ENCODE measurements at places on chromosomes 3 and 15.

DNA sequence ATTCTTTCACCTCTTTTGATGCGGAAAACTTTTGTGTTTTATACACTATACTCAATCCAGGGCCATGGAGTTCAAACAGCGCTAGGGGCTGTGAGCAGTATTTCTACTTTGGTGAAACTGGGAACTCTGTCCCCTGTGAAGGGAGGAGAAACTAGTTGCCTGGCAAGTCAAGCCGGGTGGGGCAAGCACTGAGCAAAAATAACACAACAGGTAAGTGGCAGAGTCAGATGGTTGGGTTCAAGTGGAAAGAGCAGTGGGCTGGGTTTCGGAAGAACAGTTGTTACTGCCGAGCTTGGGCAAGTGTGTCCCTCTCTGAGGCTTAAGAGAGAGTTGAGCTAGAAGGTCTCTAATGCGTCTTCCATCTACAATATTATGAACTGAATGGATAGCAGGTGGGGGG lies 59.7 kb upstream of the ROPN1 start:
- no peak for DNase-seq

DNA sequence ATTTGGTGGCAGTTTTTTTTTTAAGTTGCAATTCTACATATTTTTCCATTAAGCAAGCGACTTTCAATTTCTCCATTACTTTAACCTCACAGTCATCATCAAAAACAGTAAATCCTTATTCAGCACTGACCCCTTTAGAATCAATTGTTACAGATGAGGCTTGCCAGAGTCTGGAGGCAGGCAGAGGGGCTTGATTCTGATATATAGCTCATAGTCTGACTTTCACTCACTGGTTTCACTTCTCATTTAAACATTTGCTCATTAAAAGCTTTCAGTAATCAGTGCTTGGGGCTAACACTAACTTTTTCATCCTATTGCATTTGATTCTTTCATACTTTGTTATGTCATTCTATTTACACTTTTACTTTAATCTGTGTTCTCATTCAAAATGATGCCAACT lies 88.4 kb downstream of the PYDC2 start:
- no peak for DNase-seq

GRCh38 chr15:91919014-91919534 lies 65.6 kb downstream of the SLCO3A1 start:
- no peak for DNase-seq

- DNase-seq: no peak
Measured at GRCh38 chr3:110932567-110932966, 139.0 kb upstream of the NECTIN3 start.

GRCh38 chr3:113897373-113897777 lies 50.4 kb upstream of the ZDHHC23 start:
- no peak for DNase-seq

GRCh38 chr3:142273501-142273900 lies 48.1 kb upstream of the GK5 start:
- no peak for DNase-seq

- DNase-seq: peak; percentile 20
Measured at GRCh38 chr3:126537730-126538281, 13.9 kb downstream of the CHST13 start.

DNA sequence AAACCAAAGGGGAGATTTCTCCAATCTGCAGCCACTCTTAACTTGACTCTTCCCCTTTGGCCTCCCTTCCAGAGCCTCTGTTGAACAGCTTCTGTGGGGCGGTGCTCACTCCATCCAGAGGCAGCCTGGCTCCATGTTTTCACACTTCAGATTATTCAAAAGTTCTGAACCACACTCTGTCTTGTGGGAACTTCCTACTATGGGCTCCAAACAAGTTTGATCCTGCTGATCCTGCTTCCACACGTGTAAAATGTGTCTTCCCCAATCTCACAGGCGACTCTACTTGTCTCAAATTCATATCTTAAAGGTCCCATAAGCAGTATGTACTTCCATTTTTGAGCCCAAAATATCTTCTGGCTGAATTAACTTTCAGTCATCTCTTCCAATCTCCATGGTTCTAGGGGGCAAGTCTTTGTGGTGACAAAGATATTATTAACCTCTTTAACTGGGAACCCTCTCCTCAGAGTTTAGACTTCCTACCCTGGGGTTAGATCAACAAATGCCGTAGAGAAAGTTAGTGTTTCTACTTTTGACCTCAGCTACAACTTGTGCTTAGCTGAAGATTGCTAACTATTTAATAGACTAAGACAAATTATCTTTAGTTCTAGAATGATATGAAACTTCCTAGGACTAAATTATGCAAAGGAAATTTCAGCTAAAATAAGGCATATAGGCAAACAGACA lies 176.3 kb upstream of the BCL6 start:
- DNase-seq: no peak

DNA sequence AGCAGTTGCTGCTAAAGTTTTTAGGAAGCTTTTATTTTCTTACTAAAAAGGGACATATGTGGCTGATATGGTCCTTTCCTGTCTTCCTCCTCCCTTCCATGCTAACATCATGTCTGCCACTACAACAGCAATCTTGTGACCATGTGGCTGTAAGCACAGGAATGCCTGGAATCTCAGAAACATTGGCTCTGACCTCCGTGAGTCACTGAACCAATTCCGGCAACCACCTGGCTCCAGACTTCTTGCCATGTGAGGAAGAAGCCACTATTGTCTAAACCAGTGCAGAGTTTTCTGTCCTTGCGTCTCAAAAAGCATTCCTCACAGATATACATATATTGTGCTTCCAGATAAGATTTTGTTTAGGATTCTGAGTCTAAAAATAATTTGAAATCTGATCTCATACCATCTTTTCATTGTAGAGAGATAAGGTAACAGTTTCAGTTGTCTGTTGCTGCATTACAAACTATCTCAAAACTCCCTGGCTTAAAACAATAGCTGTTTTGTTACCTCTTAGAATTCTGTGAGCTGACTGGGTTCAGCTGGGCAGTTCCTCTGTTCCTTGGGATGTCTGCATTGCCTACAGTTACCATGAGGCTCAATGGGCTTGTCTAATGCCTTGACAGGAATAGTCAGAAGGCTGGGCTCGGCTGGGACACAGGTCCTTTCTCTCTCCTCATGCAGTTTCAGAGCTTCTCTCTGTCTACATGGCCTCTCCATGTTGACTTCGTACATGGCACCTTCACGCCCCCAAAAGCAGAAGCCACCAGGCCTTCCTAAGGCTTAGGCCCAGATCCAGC lies 77.3 kb upstream of the MAGI1 start:
- peak; percentile 68 for DNase-seq

GRCh38 chr3:186213946-186214345 lies 105.1 kb upstream of the ETV5 start:
- no peak for DNase-seq

DNA sequence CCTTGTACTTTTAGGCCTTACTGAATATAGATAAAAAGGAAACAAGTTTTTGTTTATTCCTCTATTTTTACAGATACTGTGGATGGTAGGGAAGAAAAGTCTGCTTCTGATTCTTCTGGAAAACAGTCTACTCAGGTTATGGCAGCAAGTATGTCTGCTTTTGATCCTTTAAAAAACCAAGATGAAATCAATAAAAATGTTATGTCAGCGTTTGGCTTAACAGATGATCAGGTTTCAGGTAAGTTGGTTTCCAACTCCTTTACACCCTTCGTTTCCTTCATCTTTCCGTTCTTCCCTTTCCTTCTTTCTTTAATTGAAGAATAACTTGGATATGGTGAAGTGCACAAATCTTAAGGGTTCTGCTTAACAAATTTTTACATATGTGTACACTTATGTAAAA lies 23.1 kb downstream of the TFG start:
- no peak for DNase-seq

DNA sequence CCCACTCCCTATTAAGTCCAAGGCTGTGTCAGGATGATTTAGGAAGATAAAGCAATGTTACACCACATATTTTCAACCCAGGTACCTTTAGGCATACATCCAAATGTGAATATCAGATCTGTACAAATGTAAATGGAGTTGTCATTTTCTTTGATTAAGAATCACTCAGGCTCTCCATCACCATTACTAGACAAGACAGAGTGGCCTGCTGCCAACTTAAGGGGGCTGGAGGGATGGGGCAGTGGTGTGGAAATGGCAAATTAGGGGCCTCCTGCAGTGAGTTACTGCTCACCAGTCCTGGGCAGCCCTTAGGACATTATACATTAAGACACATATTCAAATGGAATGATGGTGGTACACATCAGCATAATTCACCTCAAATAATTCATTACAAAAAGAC lies 211.0 kb downstream of the TNIK start:
- no peak for DNase-seq

DNA sequence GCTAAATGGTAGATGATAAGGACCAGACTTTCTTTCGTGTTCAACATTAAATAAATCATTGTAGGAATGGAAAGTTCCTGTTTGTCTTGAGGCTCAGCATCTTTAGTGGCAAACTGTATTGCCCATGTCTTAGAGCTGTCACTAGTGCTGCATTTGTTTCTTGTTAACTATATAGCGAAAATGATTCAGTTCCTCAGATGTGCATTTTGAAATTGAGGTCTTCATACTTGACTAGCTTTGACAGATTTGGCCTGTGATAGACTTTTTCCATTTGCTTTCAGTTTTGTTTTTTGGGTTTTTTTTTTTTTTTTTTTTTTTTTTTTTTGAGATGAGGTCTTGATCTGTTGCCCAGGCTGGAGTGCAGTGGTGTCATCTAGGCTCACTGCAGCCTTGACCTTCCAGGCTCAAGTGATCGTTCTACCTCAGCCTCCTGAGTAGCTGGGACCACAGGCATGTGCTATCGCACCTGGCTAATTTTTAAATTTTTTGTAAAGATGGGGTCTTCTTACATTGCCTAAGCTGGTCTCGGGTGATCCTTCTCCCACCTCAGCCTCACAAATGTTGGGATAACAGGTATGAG lies 9.5 kb upstream of the RPLP1 start:
- no peak for DNase-seq

DNA sequence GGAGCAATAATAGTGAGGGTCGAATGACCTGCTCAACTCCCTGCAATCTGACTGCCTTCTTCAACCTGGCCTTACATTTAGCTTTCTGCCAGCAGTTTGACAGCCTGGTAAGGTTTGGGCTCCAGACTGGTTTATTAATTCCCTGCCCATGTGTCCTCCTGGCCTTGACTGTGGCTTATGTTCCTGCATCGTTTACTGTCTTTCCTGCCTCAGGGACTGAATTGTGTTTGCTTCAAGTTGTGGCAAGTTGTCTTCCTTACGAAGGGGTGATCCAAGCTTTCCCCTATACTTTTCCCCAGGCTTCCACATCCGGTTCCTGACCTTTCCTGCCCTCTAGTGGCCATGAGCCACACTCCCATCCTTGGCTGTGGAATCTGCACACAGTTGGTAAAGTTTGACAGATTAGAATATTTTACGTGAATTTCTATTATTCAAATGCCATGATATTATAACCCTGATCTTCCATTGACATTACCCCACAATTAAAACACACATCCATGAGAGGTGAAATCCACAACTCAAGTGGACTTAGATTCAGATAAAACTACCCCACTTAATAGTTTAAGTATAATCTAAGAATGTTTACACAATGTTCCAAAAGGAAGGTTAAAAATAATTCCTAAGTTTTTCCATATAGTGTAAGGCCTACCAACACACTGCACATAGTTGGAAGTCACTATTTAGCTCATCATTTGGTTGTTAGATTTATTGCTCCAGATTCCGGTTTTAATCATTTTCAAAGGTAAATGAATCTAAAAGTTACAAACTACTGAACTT lies 95.7 kb downstream of the NEDD4 start:
- DNase-seq: peak; percentile 45

GRCh38 chr15:49238342-49238741 lies 68.3 kb downstream of the GALK2 start:
- peak; percentile 66 for DNase-seq

GRCh38 chr3:58131101-58131825 lies 79.5 kb downstream of the DNASE1L3 start:
- DNase-seq: no peak

DNA sequence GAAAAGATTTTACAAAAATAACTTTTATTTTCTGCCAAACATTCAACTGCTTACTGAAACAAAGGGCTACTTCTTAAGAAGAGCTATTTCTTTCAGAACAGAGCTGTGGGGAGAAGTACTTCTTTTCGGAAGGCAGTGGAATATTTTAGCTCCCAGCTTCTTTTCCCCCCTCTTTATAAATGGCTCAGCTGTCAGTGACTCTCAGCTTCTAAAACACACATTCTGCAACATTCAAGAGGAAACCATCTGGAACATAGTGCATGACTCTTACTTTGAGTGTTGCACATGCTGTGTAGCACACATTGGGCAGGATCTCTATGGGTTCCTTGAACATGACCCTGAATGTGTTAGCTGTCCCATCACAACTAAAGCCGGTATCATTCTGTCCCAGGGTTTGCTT lies 7.0 kb upstream of the C15orf40 start:
- no peak for DNase-seq

- peak; percentile 23 for DNase-seq
Measured at GRCh38 chr15:63449731-63450130, 54.7 kb upstream of the USP3 start.

DNA sequence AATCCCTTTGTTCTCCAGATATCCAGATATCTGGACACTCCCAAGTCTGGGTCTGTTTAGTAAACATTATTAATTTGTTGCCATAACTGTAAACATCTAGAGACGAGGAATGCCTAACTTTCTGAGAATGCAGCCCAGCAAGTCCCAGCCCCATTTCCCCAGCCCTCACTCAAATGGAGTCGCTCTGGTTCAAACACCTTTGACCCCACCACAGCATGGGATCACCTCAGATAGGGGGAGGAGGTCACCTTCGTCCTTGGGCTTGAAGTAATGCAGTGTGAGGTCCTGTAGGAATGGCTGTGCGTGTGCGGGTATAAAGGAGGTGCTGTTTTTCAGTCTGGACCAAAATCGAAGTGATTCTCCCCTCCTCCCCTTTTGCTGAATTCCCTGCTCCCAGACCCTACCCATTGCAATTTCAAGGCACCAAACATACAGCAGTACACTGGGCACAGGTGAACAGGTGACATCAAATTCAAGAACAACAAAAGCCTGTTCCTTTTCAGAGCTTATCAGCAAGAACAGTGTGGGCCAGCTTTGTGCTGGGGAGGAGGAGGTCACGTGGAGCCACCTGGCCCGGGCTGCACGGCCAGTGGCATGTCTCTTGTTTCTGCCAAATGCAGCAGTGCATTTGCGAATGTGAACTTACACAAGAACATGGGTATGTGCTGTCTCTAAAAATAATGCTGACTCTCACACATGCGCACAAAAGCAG lies 57.5 kb upstream of the TRPM1 start:
- DNase-seq: no peak

DNA sequence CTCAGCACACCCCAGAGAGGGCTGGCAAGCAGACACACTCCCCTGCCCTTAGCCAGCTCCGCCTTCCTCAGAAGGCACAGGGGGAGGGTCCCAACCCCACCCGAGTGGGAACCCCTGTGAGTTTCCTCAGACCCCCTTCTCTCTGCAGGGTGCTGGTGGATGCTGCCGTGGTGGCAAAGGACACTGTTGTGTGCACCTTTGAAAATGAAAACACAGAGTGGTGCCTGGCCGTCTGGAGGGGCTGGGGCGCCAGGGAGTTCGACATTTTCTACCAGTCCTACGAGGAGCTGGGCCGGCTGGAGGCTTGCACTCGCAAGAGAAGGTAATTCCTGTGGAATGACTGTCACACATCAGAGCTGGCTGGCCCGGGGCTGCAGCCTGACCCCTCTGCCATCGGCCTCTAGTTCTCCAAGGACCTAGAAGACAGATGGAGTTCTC lies 149.4 kb downstream of the LRRK1 start:
- DNase-seq: no peak
